Stimulated activated CD8-positive, alpha-beta memory T cell treated with anti-CD3 and anti-CD28 coated beads, Interleukin-4, amount 100 ng/mL, for 4 hours (primary cell): ENCODE measurements at places on chromosomes 3 and 15.

DNA sequence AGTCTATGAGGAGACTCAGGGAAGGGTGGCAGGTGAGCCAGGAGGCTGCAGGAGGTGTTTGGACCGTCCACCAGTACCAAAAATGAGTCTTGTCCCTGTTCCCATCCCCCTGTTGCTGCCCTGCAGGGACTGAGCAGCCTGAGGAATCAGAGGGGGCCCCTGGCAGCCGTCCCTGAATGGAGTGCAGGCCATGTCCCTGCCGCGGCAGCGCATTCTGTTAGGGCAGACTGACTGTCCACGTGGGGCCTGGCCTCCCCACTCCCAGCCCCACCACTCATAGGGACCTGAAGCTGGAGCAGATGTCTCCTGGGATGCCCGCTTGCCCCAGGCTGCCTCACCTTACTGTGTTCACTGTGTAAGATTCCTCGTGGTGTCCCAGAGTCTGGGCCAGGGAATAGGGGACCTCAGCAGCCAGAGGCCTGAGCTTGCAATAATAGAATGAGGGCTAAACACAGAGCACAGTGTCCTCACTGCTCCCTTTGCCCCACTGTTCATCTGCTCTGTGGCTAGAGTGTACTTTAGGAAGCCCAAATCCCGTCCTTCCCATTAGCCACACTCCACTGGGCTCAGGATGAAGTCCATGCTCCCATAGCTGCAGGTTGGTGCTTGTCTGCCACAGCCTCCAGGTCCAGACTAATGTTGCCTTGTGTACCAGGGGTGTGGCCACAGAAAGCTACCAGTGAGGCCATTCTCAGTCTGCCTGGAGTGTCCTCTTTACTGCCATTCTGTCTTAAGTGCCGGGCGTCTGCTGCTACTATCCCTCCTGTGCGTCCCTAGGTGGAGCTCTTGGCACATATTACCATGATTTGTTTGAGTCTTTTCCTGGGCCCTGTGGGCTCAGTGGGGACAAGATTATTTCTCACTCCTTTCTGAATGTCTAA lies 63.2 kb downstream of the HCN4 start:
- no peak for DNase-seq

GRCh38 chr3:59990915-59991314 lies 941.1 kb upstream of the CFAP20DC start:
- no peak for DNase-seq

GRCh38 chr3:179929091-179929529 lies 107.6 kb downstream of the PEX5L start:
- DNase-seq = no peak

DNA sequence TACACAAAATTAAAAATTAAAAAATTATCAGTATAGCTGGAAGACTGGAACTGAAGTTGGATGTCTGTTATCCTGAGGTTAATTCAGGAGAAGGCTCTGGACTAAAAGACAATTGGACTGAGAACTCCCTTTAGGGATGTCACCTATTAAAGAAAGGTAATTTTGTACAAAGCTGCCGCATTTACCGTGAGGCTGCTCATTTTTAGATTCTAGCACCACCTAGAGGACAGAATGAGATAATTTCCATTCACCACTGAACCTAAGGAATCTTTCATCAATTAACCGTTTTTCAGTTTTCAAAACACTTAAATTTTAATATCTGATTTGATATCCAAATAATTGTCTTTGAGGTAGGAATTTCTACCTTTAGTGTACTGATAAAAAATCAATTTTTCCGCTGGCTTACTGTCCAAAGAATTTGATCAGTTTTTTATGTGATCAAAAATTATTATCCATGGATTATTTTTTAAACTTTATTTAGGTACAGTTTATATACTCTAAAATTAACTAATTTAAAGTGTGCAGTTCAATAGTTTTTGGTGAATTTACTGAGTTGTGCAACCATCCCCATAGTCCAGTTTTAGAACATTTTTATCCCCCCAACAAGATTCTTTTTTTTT lies 106.7 kb upstream of the TNIK start:
- DNase-seq = no peak

- DNase-seq = no peak
Measured at GRCh38 chr15:60535265-60535664, 56.3 kb upstream of the ICE2 start.

GRCh38 chr15:40438712-40439111 lies 2.0 kb upstream of the BAHD1 start:
- no peak for DNase-seq

GRCh38 chr15:61841466-61841865 lies 218.8 kb downstream of the VPS13C start:
- DNase-seq = no peak

- no peak for DNase-seq
Measured at GRCh38 chr3:38725726-38726419, 76.4 kb upstream of the SCN5A start.

- DNase-seq = no peak
Measured at GRCh38 chr3:194087995-194088855, 47.7 kb upstream of the HES1 start.

- no peak for DNase-seq
Measured at GRCh38 chr3:141465221-141465620, 21.6 kb upstream of the RASA2 start.

- no peak for DNase-seq
Measured at GRCh38 chr15:72472992-72473610, 1.0 kb upstream of the ARIH1 start.
